ENCODE measurements at places on chromosomes 5 and 9.

DNA sequence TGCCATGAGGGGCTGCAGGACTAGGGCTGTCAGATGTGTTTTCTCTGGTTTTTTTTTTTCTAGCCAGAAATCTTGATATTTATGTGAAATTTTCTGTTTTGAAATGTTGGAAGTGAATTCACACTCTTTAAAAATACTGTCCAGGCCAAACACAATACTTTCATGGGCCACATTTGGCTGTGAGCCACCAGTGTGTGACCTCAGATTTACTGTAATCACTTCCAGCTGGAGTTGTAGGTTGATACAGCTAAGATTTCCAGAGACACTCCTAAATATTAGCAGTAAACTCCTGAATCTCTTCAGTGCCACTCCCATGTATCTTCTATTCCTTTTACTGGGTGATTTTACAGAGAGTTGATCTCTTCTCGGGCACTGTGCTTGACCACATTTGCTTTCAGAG is 92.2 kb upstream of the CKMT2 start:
- no peak for DNase-seq

- DNase-seq, result no peak
Measured at GRCh38 chr9:136011376-136011702, 50.2 kb upstream of the UBAC1 start.

- DNase-seq, result no peak
Measured at GRCh38 chr9:65409471-65409980, 124.5 kb upstream of the FOXD4L5 start.

- no peak for DNase-seq
Measured at GRCh38 chr5:173627860-173628392, 11.5 kb upstream of the BOD1 start.

GRCh38 chr5:5270958-5271785 is 131.0 kb downstream of the ADAMTS16 start:
- DNase-seq, result no peak

- DNase-seq, result no peak
Measured at GRCh38 chr5:112709416-112709815, 28.3 kb upstream of the APC start.

- no peak for DNase-seq
Measured at GRCh38 chr9:37030611-37030939, 3.5 kb downstream of the PAX5 start.

- DNase-seq, result no peak
Measured at GRCh38 chr5:125149110-125149509, 402.7 kb upstream of the ZNF608 start.

DNA sequence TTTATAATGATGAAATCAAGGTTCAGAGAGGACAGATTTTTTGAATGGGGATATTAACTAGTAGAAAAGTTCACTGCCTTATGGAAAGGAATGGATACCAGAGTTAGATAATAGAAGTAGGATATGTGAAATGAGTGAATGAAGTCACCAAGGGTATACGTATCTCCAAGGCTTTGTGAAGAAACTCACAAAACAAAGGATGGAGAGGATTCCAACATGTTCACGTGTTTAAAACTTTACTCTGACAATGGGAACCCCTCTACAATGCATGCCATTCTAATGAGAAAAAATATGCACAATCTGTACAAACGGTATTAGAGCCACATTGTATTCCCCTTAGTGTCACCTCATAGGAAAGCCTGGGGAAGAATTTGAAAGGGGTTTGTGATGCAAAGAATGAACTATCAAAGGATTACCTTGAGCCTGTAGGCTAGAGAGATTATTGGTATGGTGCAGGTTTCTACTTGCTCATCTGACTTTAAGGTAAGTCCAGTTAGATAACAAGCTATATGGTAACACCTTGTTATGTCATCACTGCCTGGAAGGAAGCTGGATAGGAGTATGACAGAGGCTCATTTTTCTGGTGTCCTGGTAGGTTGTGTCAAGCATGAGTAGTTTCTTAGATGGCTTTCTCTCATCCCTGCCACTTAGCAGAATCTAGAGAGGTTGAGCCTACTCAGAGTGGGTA is 250.3 kb upstream of the SEMA6A start:
- DNase-seq, result no peak

DNA sequence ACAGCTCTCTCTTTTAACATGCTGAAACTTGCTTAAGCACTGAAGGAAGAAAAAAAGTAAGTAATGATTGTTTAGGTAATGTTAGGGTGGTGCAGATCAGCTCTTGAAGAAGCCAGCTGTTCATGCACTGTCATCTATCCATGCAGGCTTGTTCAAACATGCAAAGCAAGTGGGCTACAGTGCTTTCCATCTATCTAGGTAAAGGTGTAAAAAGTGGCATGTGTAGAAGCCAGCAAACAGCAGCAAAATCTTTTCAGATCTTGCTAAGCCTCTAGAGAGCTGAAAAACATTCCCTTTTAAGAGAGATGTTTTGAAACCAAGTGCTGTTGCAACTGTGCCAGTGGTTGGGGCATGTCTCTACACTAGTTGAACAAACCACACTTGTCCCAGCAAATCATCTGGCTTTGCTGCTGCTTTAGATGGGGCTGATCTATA is 214.4 kb downstream of the EFNA5 start:
- DNase-seq, result no peak

DNA sequence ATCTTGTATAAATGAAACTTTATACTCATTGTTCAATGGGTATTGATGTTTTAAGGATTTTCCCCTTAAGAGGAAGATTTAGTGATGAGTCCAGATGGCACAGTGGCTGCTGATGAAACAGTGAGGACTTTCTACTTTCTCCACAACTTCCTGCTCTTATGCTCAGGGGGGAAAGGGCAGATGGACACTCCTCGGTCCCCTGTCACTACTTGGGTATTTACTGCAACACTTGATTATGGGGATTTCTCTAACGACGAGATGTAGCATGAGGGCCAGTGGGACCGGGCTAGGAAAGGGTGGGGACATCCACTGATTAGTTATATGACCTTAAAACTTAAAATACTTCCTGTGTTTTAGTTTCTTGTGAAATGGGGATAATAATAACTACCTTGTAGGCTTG is 146.1 kb upstream of the HMHB1 start:
- no peak for DNase-seq

GRCh38 chr5:180370861-180371641 is 17.9 kb upstream of the GFPT2 start:
- no peak for DNase-seq

DNA sequence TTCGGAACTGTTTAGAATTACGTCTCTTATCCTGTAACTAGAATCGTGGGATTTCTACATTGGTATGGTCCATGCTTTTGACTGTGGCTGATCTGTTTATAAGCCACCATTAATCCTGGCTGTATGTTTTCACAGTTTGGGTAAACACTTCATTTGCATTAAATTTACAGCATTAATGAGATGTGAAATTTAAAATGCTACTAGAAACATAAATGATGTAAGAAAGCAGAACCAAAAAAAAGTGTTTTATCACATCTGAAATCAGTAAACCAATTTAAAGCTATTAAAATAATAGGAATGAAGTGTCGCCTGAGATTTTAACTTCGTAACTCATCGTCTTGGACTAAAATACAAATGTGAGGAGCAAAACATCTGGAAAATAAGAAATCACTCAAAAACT is 201.7 kb downstream of the NFIB start:
- no peak for DNase-seq

DNA sequence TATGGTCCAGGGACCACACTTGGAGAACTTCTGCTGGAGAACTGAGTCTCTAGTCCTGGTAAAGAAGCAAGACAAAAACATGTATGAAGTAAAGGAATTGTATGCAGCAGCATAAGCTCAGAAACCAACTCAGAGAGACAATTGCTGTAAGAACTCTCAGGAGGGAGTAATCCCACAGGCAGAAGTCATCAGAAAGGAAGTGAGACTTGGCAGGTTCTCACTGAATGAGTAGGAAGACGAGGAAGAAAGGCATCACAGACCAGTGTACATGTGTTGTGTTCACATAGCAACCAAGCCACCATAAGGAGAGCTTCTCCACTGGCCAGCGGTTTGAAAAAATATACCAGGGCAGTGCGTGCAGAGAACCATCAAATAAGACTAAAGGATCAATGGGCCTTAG is 57.9 kb upstream of the FST start:
- DNase-seq, result no peak

DNA sequence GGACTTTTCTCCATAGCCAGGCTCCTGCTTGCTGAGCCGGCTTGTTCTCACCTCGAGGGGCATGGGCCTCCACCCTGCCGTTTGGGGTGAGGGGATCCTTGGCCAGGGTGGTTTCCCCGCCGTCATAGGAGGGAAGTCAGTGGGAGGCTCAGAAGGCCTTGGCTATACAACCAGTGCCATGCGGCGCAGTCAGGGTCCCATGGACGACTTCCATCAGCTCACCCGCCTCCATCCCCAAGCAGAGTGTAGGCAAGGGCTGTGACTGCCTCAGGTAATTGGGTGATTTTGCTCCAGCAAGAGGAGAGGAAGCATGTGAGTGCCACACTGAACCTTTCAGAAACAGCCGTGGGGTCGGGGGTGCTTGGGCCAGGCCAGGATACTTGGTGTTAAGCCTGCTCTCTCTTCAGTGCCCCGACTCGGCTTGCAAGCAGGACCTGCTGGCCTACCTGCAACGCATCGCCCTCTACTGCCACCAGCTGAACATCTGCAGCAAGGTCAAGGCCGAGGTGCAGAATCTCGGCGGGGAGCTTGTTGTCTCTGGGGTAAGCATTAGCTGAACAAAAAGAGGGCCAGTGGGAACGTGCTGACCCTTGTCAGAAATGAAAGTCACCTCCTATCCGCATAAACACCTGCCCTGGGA is 57.2 kb upstream of the LRRTM2 start:
- DNase-seq, result no peak

DNA sequence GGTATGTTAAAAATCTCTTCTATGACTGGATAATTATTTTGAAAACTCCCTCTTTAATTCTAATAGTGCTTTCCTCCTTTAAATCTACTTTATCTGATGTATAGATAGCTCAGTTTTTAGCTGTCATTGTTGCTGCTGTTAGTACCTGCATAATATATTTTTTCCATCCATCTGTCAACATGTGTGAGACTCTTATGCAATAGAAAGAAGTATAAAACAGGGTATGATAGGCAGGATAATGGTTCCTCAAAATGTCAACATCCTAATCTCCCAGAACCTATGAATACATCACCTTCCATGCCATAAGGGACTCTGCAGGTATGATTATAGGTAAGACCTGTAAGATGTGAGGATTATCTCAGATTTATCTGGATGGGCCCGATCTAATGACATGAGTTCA is 136.9 kb upstream of the LHFPL2 start:
- no peak for DNase-seq

- DNase-seq, result no peak
Measured at GRCh38 chr5:82640916-82641315, 362.8 kb upstream of the RPS23 start.

DNA sequence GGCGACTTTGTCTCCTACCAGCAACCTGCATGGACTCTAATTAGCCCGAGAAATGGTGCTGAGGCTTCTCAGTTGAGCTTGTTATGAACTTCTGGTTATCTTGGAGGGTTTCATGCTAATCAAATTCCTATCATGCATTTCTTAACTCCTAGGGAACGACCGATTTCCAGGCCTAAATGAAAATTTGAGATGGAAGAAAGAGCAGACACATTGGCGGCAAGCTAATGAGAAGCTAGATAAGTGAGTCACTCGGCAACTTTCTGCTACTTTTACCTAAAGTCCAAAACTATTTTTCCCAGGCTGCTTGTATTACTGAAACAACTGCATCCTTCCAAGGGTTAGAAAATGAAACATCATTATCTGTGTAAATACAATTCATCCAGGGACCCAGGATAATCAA is 207.2 kb downstream of the DOCK8 start:
- no peak for DNase-seq

- no peak for DNase-seq
Measured at GRCh38 chr9:123548741-123549545, 192.9 kb downstream of the CRB2 start.

- DNase-seq, result no peak
Measured at GRCh38 chr9:76296561-76297310, 97.5 kb downstream of the RFK start.

- no peak for DNase-seq
Measured at GRCh38 chr9:88388886-88389605, 802 bp downstream of the SPIN1 start.

- DNase-seq, result no peak
Measured at GRCh38 chr9:98062161-98062560, 5.6 kb downstream of the NANS start.
